Breast epithelium (tissue), 4 donors: ENCODE measurements at places on chromosomes 2 and 18. TPM values are rescaled to one million over a fixed set of nuclear protein-coding genes. Genes with fewer than 3 reads are reported as not detected.

DNA sequence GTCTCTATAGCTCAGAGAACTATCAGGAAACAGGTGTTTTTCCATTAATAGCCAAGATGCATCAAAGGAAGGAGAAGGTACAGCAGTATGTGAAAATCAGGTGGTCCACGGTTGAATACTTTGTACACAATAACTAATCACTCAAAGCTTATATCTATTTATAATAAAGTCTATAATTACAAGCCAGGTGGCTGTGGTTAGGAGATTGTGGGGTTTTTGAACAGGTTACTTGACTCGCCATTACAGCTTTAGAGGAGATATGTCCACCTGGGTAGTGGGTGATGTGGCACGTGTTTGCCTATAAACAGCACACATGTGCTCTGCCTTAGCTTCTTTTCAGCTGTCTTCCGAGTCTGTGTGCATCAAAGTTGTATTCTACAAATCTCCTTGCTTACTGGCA, 892.2 kb upstream of the ZEB2 start:
- no peak for DNase-seq

GRCh38 chr18:59669872-59670657, 27.2 kb downstream of the CCBE1 start:
- DNase-seq, result no peak

DNA sequence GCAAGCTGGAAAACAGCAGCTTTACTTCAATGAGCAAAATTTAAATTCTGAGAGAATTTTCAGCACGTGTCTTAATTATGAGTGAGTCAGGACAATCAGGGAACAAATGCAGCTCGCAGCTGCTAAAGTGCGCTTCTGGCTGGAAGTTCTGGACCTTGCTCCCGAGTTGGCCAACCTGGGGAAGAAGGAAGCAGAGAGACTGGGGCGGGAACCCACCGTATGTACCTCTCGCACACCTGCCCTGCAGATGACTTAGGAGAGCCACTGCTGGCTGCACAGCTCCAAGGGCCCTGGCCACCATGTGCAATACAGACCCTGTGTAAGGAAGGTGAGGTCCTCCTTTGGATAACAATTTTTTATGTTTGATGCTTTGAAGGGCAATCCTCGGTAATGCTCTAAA, 42.4 kb downstream of the REEP1 start:
- no peak for DNase-seq

CABYR gene
- 4.5 TPM for total RNA-seq

GBX2 gene
- total RNA-seq, result not detected

DNA sequence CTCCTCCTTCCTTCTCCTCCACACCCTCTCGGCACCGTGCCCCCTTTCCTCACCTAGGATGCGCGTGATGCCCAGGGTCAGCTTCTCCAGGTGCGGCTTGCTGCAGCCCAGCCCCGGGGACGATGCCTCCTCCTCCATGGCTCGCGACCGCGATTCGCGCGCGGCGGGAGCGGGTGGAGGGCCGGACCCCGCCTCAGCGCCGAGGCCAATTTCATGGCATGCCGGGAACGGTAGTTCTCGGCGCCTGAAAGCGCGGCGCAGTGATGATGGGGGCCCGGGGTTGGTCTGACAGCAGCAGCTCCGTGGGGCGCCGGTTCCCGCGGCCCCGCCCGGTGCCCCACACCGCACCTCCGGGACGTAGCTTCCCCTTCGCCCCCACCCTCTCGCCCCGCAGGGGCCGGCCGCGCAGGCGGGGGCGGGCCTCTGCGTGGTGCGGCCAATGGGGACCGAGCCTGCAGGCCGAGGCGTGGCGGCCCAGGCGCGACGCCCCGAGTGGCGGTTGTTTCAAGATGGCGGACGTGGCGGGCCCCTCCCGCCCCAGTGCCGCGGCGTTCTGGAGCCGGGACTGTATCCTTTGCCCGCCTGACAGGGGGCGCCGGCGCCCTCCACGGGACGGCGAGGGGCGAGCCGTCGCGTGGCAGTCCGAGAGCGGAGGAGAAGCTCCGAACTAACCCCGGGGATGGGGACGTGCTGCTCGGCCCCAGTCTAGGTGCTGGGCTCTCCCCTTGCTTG, at the start of the genes KIAA1328 and TPGS2:
Gene KIAA1328, plus strand, starts transcription at position 498 of the 732 bp plus-strand sequence. Its CDS starts 12 bp downstream, at position 510.
Gene TPGS2, minus strand, starts transcription at position 373 of the 732 bp plus-strand sequence. Its CDS starts 235 bp downstream, at position 138.
- peak; percentile 83 for DNase-seq

DNA sequence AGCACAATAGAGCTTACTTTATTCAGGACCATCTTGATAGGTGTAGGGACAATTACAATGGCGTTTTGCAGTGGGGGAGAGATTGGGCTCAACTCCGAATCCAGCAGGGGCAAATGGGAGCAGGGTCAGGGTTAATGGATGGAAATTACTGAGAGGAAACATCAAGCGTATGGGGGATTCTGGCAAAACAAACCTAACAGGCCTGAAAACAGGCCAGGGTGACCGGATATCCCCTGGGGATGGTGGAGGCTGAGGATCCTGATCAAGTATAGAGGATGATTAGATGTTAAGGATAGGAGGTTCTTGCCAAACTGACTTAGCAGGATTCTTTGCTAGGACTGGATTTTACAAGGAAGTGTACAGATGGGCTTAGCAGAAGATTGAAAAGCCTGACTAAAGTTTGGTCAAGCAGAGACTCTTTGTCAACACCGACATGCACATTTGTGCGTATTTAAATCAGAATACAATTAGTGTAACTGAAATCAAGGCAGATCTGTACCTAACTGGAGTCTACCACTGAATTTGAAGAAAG, 54.5 kb upstream of the GPR45 start:
- DNase-seq, result no peak

GRCh38 chr2:113089916-113090315, 22.1 kb downstream of the IL1F10 start:
- DNase-seq, result no peak

GRCh38 chr2:118123561-118124232, 35.4 kb downstream of the INSIG2 start:
- no peak for DNase-seq

DNA sequence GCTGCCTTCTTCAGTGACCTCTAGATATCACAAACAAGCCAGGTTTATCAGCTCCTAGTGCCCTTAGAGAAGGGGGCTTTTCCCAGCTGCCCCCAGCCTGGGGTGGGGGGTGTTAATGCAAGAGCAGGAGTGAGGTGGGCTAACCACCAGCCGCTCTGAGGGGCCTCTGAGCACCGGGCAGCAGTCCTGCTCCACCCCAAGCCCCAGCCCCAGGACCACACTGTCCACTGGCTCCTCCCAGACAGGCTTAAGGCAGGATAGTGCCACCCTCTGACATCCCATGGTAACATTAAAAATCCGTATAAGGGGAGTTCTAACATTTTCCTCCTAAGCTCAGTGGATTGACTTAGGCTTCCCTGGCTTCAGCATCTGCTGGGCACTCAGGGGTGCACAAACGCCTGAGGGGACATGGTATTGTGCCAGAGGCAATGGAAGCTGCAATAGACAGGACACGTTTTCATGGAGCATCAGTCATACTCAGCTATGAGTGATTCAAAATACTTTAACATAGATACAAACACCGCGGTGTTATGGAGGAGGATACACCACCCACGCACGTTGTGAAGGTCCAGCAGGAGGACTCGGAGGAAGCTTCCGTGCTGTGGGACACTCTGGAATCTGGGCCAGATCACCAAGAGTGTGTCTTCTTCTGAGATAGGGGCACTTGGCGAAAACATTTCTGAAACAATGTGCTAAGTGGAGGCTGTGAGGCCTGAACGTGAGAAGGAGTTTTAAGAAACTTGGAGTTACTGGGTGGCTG, 112.7 kb upstream of the EPC2 start:
- no peak for DNase-seq

CFAP65 gene
- total RNA-seq, result 0.33 TPM

DNA sequence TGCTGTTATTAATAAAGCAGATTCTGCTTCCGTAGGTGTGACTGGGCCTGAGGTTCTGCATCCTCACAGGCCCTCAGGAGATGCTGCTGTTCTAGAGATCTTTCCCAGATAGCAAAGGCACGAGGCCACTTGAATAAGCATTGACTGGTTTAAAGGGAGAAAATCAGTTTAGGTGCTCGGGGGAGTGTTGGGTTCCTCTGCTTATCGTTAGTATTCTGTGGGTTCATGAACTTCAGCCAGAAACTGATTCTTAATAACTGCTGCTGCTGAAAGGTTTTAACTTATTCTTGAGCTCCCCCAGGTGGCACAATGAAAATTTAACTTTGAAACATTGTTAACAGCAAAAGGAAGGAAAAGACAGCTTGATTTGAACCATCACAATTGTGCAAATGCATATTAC, 56.9 kb downstream of the ITGA6 start:
- DNase-seq, result no peak

DNA sequence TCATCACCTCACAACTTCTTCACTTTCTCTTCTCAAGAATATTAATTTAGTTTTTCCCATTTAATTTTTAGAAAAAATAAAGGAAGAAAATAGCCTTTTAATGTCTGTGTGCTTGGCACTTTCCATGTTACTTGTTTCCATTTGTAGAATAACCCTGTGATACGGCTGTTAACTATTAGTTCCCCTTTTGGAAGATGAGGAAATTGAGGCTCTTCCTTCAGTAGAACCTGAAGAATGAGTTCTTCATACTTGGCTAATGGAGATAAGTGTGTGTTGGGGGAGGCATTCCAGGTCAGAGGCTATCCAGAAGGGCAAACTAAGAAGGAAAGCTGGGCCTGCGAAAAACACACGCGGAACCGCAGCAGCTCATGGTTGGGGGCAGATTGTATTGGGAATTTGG, 38.3 kb downstream of the ZNF532 start:
- DNase-seq, result no peak

DNA sequence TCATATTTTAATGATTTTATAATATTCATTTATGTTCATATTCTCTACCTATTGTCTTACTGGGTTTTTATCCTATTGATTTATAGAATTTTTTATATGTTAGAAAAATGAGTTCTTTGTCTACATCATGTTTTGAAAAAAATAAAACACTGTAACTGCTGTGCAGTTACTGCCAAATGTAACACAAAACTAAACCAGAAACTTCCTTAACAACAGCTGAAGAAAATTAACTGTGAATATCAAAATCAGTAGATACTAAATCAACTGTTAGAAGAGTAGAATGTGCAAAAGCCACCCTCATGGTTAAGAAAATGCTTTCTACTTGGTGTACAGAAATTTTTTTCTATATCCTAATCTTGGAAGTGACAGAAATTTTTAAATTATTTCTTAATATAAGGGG, 69.5 kb downstream of the PTRHD1 start:
- no peak for DNase-seq

DNA sequence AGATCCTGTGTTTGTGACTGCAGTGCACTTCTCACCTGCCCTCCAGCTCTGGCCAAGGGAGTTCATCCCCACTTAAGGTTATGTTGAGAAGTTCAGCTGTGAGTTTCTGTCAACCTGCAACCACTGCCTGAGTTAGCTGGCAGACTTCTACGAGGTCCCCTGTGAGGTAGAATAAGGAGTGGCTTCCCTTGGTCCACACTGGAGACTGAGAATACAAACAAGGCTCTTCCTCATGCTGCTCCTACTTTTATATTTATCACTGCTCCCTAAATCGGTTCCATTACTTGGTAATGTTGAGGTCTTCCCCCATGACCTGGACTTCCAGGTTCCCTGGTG, 353.2 kb upstream of the CWC22 start:
- no peak for DNase-seq

- no peak for DNase-seq
These were observed 59.6 kb downstream of the MEX3C start for GRCh38 chr18:51137891-51138290.

SRD5A2 gene
- not detected for total RNA-seq

DNA sequence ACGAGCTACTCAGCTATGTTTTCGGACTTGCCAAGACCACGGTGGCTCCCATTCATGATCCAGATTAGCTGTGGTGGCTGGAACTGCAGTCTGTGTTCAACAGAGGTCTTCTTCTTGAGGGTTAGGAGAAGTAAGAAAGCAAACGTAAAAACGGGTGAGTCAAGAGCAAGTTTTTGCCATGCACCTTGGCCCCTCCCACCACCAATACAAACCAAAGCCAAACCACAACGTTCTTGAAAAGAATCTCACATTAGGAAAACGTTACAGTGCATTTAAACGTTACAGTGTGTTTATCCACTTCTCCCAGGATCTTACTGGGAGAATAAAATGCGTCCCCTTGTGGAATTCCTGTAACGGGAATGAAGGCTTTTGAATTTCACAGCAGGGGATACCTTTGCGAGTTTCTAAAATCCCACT, 725 bp downstream of the FBXO48 start:
- DNase-seq, result no peak

DNA sequence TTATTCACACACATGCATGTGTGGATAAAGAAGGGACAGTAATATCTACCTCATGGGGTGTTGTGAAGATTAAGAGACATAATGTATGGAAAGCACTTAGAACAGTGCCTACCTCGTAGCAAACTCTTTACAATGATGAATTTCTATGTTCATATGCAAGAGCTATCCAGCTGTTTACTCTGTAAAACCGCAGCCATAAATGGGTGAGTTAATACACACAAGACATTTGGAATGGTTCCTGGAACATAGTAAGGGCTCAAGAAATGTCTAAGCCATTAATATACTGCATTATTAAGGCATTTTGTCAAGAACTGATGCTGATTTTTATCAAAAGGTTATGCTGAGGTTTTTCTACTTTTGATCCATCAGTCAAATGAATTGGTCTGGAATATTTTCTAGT, 1076.2 kb downstream of the TSN start:
- DNase-seq, result no peak

GRCh38 chr2:69375494-69376353, 11.3 kb downstream of the GFPT1 start:
- no peak for DNase-seq

- DNase-seq, result no peak
These were observed 558.9 kb upstream of the FSIP2 start for GRCh38 chr2:185179743-185180142.

DNA sequence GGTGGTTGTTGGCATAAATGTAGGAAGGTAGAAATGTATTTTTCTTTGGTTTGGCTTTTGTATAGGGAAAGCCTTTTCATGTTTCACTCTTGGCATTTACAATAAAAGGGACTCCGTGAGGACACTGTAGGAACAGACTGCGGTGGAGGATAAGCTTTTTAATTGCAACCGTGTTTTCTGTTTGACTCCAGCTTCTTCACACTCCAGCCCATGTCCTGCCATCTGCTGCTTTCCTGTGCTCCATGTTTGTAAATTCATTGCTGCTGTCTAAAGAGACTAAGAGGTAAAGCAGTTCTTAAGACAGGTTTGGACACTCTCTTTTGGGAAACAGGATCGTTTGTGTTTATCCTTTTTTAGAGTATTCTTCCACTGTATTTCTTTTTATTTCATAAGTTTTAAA, 33.3 kb downstream of the WDR75 start:
- DNase-seq, result no peak

- DNase-seq, result no peak
These were observed 30.1 kb upstream of the GALNT14 start for GRCh38 chr2:31168291-31168690.

- no peak for DNase-seq
These were observed 105.3 kb upstream of the ZEB2 start for GRCh38 chr2:144625226-144625625.

DNA sequence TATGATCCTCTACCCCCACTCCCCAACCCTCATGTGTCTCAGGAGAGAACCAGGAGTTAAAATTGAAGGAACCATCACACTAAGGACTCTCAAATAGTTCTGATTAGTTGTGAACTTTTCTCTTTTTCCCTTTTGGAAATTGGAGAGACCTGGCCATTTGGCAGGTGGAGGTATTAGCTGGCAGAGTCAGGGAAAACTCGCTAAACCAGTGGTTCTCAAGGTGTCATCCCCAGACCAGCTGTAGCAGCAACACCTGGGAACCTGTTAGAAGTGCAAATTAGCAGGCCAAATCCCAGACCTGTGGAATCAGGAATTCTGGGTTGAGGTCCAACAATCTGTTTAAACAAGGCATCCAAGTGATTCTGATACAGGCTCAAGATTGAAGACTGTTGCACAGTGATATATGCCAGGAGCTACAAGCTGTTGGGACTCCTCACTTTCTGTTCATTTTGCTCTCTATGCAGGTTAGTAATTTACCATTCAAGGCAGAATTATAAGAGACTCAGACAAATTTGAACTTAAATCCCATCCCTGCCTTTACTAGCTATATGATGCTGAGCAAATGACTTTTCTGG, 2.8 kb upstream of the TMEM131 start:
- no peak for DNase-seq

AGXT gene
- not detected for total RNA-seq
